Muscle of back (tissue), 13 donors: ENCODE measurements at places on chromosomes 11 and 22. TPM values are rescaled to one million over a fixed set of nuclear protein-coding genes. Genes with fewer than 3 reads are reported as not detected.
A peak's percentile ranks its signal among the peaks of the same experiment; 100 is the strongest.

DNA sequence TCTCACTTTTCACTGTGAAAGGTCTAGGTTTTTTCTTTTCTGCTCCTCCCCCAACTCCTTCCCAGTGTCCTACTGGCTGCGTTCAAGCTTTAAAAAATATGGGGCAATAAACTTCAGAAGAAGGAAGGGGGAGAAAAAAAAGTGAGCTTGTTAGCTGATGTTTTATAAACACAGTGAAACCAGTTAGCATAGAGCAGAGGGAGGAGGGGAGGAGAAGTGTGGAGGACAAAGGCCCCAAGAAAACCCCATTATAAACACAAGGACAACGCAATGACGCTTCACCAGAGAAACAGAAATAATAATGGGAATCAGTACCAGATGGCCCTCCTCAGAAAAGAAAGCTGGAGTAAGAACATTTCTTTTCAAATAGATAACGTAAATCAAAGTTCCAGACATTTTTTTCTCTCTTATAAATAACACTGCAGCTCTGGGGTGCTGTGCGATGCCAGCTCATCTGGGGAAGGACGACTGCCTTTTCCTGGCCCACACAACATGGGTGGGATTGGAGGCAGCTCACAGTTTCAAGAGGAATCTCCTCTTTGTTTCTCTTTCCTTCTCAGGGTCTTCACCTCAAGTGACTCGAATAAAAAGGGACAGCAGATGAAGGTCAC lies 235.4 kb upstream of the NARS2 start:
- no peak for DNase-seq

GRCh38 chr11:122851366-122851966 lies 13.2 kb downstream of the CRTAM start:
- no peak for DNase-seq

DNA sequence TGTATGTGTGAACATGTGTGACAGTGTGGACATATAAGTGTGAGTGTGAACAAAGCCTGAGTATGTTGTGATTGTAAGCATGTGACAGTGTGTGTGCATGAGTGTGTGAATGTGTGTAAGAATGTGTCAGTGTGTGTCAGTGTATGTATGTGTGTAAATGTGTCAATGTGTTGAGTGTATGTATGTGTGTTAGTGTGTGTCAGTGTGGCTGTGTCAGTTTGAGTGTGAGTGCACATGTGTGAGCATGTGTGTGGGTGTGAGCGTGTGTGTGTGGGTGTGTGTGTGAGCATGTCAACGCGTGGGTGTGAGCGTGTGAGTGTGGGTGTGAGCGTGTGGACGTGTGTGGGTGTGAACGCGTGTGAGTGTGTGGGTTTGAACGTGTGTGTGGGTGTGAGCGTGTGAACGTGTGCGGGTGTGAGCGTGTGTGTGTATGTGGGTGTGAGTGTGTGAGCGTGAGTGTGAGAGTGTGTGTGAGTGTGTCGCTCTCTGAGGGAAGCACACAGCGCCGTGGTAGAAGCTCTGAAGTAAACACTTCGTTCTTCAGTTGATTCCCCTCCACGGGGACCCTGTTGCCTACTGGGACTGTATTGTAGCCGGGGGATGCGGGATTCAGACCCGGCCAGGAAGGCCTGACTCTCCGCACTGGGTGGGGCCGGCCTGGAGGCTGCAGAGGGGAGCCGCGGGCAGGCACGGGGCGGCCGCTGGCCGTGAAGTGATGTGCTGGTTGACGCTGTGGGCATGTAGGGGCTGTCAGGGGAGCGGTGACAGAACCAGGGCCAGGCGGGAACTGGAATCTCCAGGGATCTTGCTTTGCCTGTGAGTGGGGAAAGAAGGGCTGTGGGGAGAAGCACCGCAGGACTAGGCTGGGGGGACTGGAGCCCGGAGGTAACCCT lies 21.1 kb downstream of the RPS6KA4 start:
- no peak for DNase-seq

GRCh38 chr22:24901448-24901847 lies 45.0 kb downstream of the LHFPL7 start:
- DNase-seq = no peak

DNA sequence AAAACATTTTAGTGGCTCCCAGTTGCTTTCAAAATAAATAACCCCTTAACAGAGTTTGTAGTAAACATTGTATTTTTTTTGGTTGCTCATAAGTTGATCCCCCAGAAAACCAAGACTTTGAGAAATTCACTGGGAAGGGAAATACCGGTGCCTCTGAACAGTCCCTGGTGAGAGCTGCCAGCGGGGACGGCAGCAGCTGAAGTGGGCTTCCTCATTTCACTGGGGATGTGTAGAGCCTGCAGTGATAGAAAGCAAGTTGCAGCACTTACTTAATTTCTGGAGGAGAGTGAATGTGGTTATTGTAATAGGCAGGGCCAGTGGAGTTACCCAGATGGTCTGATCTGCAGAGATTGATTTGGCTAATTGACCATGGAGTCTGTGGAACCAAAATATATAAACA lies 18.6 kb upstream of the MCHR1 start:
- no peak for DNase-seq

DNA sequence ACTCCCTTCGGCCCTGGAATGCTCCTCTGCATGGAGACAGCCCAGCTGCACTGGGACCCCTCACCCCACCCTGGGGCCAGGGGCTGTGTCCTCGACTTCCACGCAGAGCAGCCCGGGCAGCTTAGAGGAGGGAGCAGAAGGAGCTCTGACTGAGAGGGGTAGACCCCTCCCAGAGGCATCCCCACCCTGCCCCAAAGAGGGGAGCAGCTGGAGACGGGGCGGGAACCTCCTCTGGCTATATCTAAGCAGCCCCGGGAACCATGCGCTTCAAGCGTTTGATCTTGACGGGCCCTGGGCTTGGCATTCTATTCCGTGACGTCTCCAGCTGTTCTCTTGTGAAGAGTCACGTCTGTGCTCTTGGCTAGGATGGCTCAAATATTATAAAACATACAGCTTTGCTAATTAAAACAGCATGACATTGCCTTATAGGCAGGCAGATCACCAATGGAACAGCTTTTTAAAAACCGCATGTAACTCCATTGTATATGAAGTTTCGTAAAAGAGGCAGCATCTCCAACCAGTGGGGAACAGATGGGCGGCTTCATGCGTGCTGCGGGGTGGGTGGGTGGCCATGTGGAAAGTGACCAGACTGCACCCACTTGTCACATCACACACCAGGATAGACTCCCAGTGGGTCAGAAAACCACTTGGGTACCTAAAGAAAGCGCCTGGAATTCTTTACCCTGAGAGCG lies 7.7 kb downstream of the KCNQ1 start:
- peak; percentile 28 for DNase-seq

OR4X2 gene
- polyA plus RNA-seq = not detected

GRCh38 chr11:106288057-106288456 lies 210.6 kb downstream of the AASDHPPT start:
- DNase-seq = no peak

DNA sequence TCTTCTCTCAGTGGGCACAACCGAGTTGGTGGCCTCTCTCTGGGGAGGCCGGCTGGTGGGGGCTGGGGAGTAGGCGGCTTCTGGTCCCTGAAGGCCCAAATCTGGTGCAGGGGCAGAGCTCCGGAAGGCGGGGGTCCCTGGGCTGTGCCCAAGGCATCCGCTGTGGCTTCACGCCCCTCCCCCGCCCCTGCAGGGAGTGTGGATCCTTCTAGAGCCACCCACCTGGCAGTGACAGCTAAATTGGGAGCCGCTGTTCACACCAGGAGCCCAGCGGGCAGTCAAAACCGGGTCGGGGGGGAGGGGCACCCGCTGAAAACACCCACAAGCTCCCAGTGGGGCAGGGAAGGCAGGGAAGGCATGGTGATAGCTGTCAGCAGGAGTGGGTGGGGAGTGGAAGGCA lies 4.6 kb upstream of the RTN4R start:
- no peak for DNase-seq

TMEM121B gene
- polyA plus RNA-seq = 4.0 TPM

RASD2 gene
- 14.5 TPM for polyA plus RNA-seq

DNA sequence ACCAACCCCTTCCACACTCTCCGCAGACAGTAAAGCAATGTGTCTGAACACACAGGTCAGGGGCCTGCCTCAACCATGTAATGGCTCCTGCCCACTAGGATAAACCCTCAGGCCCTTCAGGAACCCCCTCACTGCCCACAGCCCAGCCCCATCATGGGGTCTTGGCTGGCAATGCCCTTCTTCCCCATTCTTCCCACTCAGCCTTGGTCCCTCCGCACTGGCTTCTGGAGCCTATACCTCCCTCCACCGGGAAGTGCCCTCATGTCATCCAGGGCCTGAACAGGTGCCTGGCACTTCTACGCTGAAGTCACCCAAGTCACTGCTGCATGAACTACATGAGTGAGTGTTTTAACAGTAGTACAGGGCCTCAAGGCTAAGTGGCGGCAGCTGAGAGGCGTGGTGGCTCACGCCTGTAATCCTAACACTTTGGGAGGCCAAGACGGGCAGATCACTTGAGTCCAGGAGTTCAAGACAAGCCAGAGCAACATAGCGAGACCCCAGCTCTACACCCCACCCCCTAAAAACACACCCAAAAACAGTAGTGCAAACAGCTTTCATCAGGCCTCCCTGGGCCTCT lies 74.8 kb upstream of the PITPNB start:
- DNase-seq = no peak

SYT7 gene
- 2.6 TPM for polyA plus RNA-seq

DNA sequence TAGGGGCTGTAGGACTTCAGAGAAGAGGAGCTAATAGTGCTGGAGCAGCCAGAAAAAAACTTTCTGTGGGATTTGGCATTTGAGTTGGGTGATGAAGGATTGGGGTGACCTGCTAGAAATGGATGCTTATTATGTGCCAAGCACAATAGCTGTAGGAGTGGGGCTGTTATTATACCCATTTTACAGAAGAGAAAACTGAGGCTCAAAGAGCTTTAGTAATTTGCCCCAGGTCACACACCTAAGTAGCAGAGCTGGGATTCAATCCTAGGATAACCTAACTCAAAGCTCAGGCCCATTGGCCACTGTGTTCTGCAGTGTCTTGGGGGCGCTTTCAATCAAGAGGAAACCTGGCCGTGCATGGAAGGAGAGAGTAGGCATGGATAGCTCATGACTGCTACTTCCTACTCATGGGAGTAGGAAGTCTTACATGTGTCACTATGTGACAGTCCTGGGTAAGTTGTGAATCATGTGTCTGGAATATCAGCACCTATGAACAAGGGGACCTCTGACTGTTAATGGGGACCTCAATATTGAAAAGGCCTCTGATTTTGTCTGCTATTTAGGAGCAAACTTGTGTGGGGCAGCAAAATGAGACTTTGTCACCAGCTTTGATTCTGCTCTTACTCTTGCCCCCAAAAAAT lies 6.1 kb upstream of the ELF5 start:
- DNase-seq = no peak

DNA sequence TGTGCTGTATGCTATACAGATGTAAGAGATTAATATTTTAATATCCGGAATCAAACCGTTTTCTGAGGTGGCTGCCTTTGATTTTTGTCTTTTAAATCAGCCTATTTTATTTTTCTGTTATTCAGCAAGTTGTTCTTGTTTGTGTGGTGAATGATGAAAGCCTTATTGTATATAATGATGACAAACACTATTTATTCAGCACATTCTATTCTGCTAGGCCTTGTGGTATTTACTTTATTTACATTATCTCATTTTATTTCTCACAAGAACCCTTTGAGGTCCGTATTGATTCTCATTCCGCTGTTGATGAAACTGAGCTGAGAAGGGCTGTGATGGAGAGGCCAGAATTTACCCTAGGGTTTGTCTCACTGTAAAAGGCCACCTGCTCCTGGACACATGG lies 40.5 kb downstream of the KREMEN1 start:
- DNase-seq = no peak

DNA sequence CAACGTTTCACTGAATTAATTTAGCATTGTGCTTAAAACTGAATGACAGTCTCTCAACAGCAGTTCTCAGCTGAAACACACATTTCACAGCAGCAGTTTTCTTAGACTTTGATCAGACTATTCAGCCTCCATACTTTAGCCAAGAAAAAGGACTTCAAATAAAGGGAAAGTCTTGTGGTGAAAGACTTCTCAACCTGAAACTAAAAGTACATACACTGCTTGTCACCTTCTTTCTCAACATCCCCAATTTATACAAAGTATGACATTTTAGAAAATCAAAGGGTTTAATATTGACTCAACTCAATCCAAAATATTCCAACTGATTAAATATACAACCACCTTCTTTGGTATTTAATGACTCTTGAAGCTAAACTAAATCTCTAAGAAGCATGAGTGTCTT lies 419.0 kb downstream of the LRRC4C start:
- no peak for DNase-seq

GRCh38 chr11:12998336-12998735 lies 10.8 kb upstream of the RASSF10 start:
- DNase-seq = no peak

MRGPRD gene
- not detected for polyA plus RNA-seq

DNA sequence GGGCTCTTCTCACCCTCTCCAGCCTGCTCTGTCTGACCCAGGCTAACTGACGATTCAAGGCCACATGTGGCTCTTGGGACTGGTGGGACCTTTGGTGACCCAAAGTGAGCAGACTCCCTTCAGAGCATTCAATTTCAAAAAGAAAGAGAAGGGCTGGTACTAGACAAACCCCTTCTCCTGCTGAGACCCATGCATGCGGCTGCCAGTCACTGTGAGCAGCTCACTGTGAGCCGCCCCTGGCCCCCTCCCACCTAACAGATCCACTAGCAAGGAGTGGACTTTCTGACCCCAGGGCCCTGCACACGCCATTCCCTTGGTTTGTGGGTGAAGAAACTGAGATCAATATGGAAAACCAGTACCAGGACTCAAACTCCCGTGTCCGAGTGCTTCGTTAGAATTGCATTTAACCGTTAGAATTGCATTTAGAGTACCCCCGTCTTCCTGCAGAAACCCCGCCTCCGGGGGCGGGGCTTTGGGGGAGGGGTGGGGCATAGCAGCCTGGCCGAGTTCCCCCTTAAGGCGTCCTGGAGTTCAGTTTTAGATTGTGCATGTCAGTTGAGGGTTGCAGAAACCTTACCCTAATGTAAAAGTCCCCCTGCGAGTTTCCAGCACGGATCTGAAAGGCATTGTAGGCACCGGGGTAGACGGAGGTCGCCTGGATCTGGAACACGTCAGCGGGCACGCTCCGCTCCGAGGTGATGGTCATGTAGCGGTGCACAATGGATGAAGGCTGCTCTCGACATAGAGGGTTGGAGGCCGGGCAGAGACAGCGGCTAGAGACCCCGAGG lies 5.1 kb downstream of the EFEMP2 start:
- DNase-seq = no peak

GRIK4 gene
- polyA plus RNA-seq = 0.39 TPM

DNA sequence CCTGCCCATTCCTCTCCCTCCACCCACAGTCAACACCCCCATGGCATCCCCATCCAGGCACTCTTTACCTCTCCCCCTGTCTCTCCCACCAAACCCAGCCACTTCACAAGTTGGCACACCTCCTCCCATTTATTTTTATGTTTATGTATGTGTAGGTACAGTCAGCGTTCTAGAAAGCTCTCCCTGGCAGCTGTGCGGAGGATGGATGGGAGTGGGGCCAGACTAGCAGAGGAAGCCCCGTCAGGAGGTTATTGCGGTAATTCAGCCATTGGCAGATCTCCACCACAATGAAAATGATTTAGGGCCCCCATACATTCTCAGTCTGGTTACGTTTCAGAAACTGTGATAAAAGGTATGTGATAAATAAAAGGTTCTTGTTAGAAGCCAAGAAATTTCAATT lies 51.3 kb downstream of the BTG4 start:
- no peak for DNase-seq
